Large intestine (tissue), 12 donors: ENCODE measurements at places on chromosomes 16 and 17. TPM values are rescaled to one million over a fixed set of nuclear protein-coding genes. Genes with fewer than 3 reads are reported as not detected.
A peak's percentile ranks its signal among the peaks of the same experiment; 100 is the strongest.

DNA sequence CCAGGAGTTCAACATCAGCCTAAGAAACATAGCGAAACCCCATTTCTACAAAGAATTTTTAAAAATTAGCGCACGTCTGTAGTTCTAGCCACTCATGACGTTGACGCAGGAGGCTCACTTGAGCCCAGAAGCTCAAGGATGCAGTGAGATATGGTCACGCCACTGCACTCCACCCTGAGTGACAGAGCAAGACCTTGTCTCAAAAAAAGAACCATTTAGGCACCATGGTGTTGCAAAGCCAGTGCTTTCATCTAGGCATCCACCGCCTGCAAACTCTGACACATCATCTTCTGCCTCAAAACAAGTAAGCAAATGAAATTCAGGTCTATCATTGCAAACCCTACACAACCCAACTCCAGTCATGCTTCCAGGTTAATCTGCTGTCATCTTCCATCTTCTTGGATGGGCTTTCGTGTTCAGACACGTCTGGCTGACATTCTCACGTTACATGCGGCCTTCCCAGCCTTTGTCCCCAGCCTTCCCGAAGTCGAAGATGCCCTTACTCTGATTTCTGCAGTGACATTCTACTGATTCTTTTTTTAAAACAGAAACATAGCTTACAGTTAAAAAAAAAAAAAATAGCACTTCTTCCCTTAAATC is 8.9 kb downstream of the ANKRD11 start:
- DNase-seq = no peak
- no peaks in the 10 kb centered on the region for H3K36me3 ChIP-seq
- peak overlapping the region; percentile 70 for H3K27ac ChIP-seq
- peaks cover 39% of the 10 kb centered on the region for H3K4me1 ChIP-seq

DNA sequence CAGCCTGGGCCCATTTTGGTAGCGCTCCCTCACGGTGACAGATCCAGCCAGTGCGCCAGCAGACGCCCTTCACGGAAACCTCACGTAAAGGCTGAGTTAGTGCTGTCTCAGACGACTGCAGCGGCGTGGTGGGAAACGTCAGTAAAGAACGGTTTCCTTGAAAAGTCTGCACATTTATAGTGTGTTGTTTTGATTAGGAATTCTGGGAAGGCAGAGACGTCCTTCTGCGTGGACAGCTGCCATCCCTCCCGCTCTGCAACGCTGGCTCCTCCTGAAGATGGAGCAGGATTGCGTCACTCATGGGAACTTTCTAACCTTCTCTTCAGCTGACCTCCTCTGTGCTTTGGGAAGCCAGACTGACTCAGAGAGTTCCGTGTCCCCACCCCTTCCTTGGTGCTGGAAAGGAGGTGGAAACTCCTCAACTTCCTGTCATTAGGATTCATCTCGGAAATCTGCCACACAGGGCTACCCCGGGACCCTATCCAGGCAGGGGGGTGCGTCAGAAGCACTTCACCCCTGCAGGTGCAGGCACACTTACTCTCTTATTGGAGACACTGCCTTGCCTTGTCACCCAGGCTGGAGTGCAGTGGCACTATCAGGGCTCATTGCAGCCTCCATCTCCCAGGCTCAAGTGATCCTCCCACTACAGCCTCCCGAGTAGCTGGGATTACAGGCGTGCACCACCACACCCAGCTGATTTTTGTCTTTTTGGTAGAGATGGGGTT is 24.3 kb upstream of the CRISPLD2 start:
- no peak overlapping the region for H3K4me3 ChIP-seq
- peak; percentile 72 for DNase-seq
- peak overlapping the region; percentile 70 for H3K27ac ChIP-seq
- no peaks in the 10 kb centered on the region for H3K36me3 ChIP-seq
- H3K4me1 ChIP-seq = no peaks in the 10 kb centered on the region

CDH3 gene
- 5.1 TPM for polyA plus RNA-seq

PLA2G10 gene
- 1.2 TPM for polyA plus RNA-seq

- H3K27me3 ChIP-seq = no peaks in the 10 kb centered on the region
- no peaks in the 10 kb centered on the region for H3K4me1 ChIP-seq
These were observed 37.2 kb downstream of the KCNJ2 start for GRCh38 chr17:70206361-70207010.

KRT14 gene
- polyA plus RNA-seq = 0.07 TPM

DNA sequence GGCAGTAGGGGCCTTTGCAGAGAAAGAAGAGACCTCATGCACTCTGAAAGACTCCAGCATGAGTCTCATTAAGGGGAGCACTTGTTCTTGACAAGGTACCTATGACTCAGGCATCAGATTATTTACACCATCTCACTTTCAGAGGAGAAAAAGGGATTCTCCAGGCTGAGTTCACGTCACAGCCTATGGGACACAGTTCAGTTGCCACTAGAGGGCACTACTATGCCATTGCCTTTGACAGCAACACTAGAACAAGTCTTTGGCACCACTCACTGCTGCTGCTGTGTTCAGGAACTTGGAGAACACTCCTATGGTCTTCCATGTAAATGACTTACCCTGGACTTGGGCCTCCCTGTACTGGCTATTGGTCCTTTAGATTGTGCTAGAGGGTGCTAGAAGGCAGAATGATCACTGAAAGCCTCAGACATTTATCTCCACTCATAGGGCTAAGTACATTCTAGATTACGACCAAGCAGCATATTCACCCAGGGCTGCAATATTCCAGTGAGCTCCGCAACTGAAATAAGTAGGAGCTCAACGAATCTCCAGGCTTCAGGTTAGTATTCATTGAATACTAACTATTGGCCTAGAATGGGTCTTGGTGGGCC is 225.1 kb upstream of the CA10 start:
- no peaks in the 10 kb centered on the region for H3K36me3 ChIP-seq
- H3K4me3 ChIP-seq = no peak overlapping the region
- no peaks in the 10 kb centered on the region for H3K27me3 ChIP-seq
- no peak overlapping the region for H3K27ac ChIP-seq

EVI2B gene
- 7.9 TPM for polyA plus RNA-seq

SOST gene
- polyA plus RNA-seq = not detected

DNA sequence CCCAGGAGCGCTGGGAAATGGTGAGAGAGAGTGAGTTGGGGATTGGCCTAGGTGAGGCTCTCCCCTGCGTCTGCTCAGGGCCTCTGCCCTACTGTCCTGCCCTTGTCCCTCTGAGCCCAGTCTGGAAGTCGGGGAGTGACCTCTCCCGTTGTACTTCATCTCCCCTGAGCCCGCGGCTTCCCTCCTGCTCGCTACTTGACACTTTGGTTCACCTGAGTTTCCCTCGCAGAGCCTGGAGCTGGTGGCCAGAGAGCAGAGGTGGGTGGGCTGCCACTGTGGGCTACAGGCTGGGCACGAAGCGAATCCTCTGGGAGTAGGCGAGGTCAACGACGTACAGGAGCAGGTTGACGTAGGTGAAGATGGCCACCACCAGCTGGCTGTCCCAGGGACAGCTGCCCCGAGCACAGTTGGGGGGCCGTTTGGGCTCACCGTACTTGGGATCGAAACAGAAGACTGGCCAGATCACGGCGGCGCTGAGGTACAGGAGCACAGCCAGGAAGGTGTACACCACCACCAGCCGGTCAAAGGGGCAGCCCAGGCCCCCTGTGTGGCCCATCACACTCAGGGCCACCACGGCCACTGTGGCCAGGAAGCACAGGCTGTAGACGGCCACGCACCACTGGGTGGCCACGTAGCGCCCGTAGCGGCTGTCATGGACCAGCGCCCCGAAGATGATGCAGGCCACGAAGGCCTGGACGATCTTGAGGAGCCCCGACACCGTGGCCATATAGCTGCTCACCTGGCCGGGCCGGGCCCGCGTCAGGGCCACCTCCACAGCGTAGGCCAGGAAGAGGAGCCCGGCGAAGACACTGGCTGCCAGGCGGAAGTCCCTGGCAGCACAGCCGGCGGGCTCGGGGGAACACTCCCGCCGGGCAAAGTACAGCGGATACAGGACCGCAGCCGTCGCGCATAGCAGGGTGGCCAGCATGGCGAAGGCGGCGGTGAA is 3.7 kb upstream of the PYCR1 start:
- H3K27me3 ChIP-seq = peaks cover 8% of the 10 kb centered on the region
- DNase-seq = no peak
- peaks cover 8% of the 10 kb centered on the region for H3K4me1 ChIP-seq
- H3K4me3 ChIP-seq = no peak overlapping the region
- no peaks in the 10 kb centered on the region for H3K36me3 ChIP-seq

- no peak overlapping the region for H3K4me3 ChIP-seq
- no peak for DNase-seq
- no peaks in the 10 kb centered on the region for H3K36me3 ChIP-seq
- peaks cover 3% of the 10 kb centered on the region for H3K27me3 ChIP-seq
- no peak overlapping the region for H3K27ac ChIP-seq
These were observed 1.1 kb upstream of the CCDC182 start for GRCh38 chr17:57746221-57746620.

DNA sequence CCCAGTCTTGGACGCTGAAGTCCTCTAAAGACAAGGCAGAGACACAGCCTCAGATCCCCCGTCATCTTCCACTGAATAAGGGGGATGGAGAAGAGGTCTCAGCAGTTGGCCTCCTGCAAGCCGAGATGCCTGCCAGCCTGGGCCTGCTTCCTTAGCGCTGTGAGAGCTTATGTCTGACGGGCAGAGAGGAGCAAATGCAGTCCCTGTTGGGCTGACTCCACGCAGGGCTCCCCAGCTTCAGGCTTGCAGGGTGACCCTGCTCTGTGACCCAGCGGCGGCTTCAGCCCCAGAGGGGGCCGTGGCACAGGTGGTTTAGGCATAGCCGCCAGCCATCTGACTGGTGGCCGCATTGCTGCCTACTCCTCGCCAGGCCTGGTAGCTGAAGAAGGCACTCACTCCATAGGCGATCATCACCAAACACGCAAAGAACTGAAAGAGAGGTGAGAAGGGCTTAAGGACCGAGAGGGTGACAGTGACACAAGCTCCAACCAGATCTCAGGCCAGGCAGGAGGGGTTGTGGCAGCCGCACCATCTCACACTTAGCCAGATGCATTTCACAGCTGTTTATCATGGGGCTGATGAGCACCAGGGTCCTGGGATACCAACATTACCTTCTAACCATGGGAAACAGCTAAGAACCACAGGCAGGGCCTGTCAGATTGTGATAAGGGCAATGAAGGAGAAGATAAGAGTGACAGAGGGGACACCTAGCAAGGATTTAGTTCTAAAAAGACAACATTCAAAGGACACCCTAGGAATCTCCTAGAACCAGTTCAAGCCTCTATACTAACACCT is 11.7 kb downstream of the ARL2BP start:
- no peak overlapping the region for H3K27ac ChIP-seq
- H3K27me3 ChIP-seq = no peaks in the 10 kb centered on the region
- H3K4me3 ChIP-seq = no peak overlapping the region
- peaks cover 25% of the 10 kb centered on the region for H3K4me1 ChIP-seq

GRCh38 chr17:77471984-77472461 is 331.3 kb downstream of the SEC14L1 start:
- no peaks in the 10 kb centered on the region for H3K27me3 ChIP-seq
- peaks cover 20% of the 10 kb centered on the region for H3K36me3 ChIP-seq
- DNase-seq = no peak
- H3K27ac ChIP-seq = peak overlapping the region; percentile 41
- H3K4me1 ChIP-seq = peaks cover 61% of the 10 kb centered on the region

GRCh38 chr17:34981538-34982241 is 1.4 kb downstream of the LIG3 start:
- peaks cover 9% of the 10 kb centered on the region for H3K4me1 ChIP-seq
- peak overlapping the region; percentile 99 for H3K27ac ChIP-seq
- peaks cover 21% of the 10 kb centered on the region for H3K36me3 ChIP-seq
- H3K4me3 ChIP-seq = peak overlapping the region; percentile 93
- peak; percentile 40 for DNase-seq

KRTAP4-9 gene
- polyA plus RNA-seq = not detected

KRTAP4-5 gene
- not detected for polyA plus RNA-seq

DNA sequence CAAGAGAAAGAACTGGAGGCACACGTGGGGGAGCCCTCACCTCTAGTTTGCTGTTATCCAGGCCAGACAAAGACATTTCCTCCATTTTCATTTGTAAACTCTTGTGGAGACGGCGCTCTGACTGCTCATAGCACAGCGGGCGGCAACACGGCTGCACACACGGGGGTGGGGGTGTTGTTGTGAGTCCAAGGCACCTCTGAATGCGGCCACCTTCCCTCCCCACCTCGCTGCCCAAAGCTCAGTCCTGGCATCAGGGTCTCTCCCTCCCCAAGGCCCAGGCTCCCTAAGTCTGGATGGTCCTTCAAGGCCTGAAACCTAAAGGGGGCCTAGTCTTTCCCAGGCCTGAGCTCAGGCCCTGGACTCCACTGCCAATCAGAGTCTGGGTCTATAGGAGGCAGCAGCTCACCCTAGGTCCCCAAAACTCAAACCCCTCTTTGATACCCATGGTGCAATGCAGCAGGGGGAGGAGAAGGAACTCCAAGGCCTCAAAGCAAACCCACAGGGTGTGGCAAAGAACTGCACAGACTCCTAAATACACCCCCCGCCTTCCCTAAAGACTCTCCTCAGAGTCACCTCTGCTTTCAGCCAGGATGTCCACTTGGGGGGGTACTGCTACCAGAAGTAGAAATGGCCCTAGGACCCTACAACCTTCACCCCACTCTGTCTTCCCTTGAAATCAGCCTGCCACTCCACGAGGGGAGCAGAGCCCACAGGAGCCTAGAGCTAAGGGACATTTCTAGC is 1.5 kb downstream of the ATXN7L3 start:
- H3K36me3 ChIP-seq = peaks cover 45% of the 10 kb centered on the region
- H3K4me1 ChIP-seq = peaks cover 18% of the 10 kb centered on the region

- H3K4me3 ChIP-seq = no peak overlapping the region
- no peaks in the 10 kb centered on the region for H3K4me1 ChIP-seq
- H3K27ac ChIP-seq = no peak overlapping the region
- peaks cover 3% of the 10 kb centered on the region for H3K27me3 ChIP-seq
- DNase-seq = no peak
These were observed 568.7 kb upstream of the HSBP1 start for GRCh38 chr16:83238949-83239691.

- peaks cover 62% of the 10 kb centered on the region for H3K4me1 ChIP-seq
- peak; percentile 70 for DNase-seq
- H3K27ac ChIP-seq = peak overlapping the region; percentile 94
- H3K36me3 ChIP-seq = peaks cover 16% of the 10 kb centered on the region
- H3K27me3 ChIP-seq = no peaks in the 10 kb centered on the region
These were observed 14.3 kb upstream of the DNASE1 start for GRCh38 chr16:3640207-3640606.

- H3K4me3 ChIP-seq = no peak overlapping the region
- H3K27me3 ChIP-seq = no peaks in the 10 kb centered on the region
- H3K27ac ChIP-seq = no peak overlapping the region
- peaks cover 8% of the 10 kb centered on the region for H3K4me1 ChIP-seq
- peak; percentile 84 for DNase-seq
- no peaks in the 10 kb centered on the region for H3K36me3 ChIP-seq
These were observed 6.7 kb upstream of the SLC25A39 start for GRCh38 chr17:44331249-44331760.

- no peaks in the 10 kb centered on the region for H3K36me3 ChIP-seq
- no peak overlapping the region for H3K27ac ChIP-seq
- no peaks in the 10 kb centered on the region for H3K4me1 ChIP-seq
- H3K4me3 ChIP-seq = no peak overlapping the region
- H3K27me3 ChIP-seq = no peaks in the 10 kb centered on the region
These were observed 11.1 kb upstream of the PIK3R5 start for GRCh38 chr17:8976638-8977037.

DNA sequence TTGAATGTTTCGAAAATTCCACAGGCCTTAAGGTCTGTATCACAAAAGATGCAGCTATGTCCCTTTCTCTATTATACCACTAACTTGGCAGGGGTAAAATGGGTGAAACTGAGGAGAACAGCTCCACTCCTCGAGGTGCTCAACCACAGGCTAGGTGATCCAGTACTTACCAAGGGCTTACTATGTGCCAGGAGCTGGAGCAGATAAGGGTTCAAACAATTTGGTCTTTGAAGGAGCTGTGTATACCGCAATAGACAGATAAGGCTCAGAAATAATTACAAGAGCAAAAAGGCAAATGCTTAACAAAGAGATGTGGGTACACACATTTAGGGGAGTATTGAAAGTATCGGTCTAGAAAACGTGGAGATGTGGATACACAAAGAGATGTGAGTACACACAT is 1.5 kb downstream of the XPO6 start:
- H3K36me3 ChIP-seq = peaks cover 14% of the 10 kb centered on the region
- no peaks in the 10 kb centered on the region for H3K4me1 ChIP-seq
- H3K27ac ChIP-seq = no peak overlapping the region
- H3K27me3 ChIP-seq = no peaks in the 10 kb centered on the region
- no peak for DNase-seq
